ENCODE measurements at places on chromosomes 7 and 10.

DNA sequence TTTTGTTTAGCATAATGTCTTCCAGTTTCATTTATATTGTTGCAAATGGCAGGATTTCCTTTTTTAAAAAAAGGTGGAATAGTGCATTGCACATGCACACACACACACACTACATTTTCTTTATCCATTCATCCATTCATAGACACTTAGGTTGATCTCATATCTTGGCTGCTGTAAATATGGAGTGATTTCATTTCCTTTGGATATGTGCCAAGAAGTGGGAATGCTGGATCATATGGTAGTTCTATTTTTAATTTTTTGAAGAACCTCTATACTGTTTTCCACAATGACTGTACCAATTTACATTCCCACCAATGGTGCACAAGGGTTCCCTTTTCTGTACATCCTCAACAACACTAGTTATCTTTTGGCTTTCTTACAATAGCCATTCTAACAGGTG is 68.9 kb downstream of the EBLN1 start:
- no peak for DNase-seq

GRCh38 chr10:83289948-83290347 is 849.4 kb upstream of the GHITM start:
- no peak for DNase-seq

DNA sequence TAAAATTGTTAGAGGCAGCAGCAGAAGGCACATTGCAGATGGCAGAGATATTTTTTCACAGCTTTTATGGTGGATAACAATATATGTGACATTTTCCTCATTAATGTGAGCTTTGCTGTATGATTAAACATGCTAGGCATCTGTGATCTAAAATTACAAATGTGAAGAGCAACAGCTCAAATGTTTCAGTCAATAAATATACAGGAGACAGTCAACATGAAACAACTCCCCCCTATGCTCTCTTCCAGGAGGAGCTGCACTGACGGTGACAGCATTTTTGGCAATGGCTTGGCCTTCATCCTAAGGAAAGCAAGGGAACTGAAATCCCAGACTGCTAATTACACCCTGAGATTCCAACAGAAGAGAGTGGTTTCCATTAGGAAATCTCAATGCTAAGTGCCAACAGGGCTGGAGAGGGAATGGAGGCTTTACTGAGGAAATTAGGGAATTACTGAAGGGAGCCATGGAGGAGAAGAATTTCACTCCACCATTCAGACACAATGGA is 51.4 kb upstream of the GRB10 start:
- no peak for DNase-seq

- DNase-seq, result no peak
These were observed at the start of gene ABCC2 for GRCh38 chr10:99782447-99783286. ABCC2 (plus strand) TSS chr10:99782640; CDS start chr10:99782845, 205 bp downstream.

- DNase-seq, result no peak
These were observed 88.3 kb upstream of the CHST15 start for GRCh38 chr10:124181656-124182055.

DNA sequence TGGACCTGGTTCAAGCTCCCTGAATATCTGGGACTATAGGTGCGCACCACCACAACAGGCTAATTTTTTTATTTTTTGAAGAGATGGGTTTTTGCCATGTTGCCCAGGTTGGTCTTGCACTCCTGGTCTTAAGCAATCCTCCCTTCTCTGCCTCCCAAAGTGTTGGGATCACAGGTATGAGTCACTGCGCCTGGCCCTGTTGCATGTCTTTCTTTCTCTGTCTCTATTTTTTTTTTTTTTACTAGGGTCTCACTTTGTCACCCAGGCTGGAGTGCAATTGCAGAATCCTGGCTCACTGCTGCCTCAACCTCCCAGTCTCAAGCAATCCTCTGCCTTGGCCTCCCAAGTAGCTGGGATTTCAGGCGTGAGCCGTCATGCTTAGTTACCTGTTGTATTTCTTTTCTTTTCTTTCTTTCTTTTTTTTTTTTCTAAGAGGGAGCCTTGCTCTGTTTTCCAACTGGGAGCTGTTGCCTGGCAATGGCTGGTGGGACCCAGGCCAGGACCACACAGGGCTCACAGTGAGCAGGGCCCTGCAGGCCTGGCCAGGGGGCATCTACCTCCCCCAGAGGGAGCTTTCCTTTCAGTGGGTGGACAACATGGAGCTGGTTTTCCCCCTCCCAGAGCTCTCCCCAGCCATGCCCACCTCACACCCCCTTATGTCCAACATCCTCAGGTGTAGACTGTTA is 6.0 kb downstream of the MYL7 start:
- DNase-seq, result no peak

GRCh38 chr7:28573059-28573553 is 160.8 kb downstream of the CREB5 start:
- no peak for DNase-seq

DNA sequence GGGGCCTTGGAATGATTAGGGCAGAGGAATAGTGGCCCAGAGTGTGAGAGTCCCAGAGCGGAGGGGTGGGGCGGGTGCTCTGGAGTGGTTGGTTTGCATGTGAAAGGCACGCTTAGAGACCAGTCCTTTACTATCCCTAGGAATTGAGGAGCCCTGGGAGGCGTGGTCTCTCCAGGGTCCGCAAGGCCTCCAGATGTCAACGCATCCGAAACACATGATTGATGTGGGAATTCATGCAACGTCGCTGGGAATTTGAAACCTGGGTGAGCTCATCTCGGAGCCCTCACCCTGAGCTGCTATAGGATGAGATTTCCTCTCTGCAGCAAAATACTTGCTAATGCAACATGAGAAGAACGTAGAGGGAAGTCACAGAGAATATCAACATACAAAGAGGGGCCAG is 51.2 kb downstream of the NPTX2 start:
- DNase-seq, result peak; percentile 71

GRCh38 chr10:62992145-62992721 is 140.9 kb upstream of the NRBF2 start:
- DNase-seq, result no peak

- no peak for DNase-seq
These were observed 24.5 kb downstream of the IL15RA start for GRCh38 chr10:5952731-5953385.

GRCh38 chr7:138370956-138371355 is 89.1 kb upstream of the TRIM24 start:
- DNase-seq, result no peak

GRCh38 chr10:130795819-130796218 is 515.7 kb downstream of the TCERG1L start:
- DNase-seq, result no peak

DNA sequence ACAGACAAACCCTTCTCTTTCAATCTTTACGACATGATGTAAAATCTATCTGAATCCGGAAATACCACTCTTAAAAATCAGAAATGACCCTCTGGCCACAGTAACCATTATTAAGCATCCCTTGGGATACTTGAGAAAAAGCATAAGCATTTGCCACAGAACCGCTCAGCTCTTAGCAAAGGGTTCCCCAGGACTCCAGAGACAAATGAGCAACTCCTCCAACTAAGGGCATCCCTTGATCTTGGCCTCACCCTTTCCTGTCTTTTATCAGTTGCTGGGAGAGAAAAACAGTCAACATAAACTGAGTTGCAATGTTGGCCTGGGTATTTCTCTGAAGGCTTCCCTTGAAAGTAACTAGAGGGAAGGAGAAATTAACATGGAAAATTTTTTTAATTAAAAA is 3.5 kb downstream of the PDLIM1 start:
- no peak for DNase-seq
